ENCODE measurements at places on chromosomes 6 and 20. TPM values are rescaled to one million over a fixed set of nuclear protein-coding genes. Genes with fewer than 3 reads are reported as not detected.

PTK6 gene
- not detected for total RNA-seq

MROH8 gene
- total RNA-seq = 3.6 TPM

SLC22A2 gene
- total RNA-seq = not detected

PTCHD4 gene
- total RNA-seq = 3.5 TPM

RIPPLY2 gene
- 0.29 TPM for total RNA-seq

NOTCH4 gene
- 1.3 TPM for total RNA-seq

CNPY3 gene
- total RNA-seq = 24.6 TPM

ARMH2 gene
- not detected for total RNA-seq

EDN1 gene
- 0.87 TPM for total RNA-seq

EEF1A2 gene
- 0.87 TPM for total RNA-seq

SLC17A9 gene
- total RNA-seq = 4.8 TPM

MPIG6B gene
- not detected for total RNA-seq

VWA7 gene
- 0.50 TPM for total RNA-seq

PDE10A gene
- 2.5 TPM for total RNA-seq
